Body of pancreas (tissue), 4 donors: ENCODE measurements at places on chromosomes 4 and X.

GRCh38 chr4:143626134-143626911, 74.2 kb downstream of the FREM3 start:
- peak; percentile 51 for DNase-seq

DNA sequence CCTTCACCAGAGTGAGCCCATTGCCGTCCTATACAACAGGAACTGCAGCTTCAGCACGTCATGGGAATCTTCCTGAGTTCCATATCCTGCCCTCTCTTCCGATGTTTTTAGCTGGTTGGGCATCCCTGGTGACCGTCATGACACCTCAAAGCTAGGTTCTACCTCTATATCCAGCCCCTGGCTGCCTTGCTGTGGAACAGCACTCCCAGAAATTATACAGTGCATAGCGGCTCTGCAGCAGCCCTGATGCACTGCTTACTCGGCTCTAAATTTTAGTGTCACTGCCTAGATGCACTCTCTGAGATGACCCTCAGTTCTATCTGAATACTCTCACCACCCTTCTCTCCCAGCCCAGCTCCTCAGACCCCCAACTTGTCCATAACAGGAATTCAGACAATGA, 44.3 kb downstream of the ARHGEF38 start:
- DNase-seq, result no peak

DNA sequence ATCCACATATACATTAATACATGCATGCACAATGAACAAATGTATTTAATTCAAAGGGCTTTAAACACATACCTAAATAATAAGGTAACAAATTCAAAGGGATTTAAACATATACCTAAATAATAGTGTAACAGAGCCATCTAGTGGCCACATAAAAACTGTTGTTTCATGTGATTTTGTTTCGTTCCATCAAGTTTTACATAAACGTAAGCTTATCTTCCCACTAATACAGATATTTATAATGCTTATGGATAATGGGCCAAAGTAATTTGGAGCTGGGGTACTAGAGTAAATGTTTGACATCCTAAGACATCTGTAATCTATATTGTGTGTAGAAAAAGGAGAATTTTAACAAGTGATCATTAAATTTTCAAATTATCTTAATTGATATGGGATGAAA, 82.3 kb downstream of the PRSS12 start:
- DNase-seq, result no peak

- peak; percentile 53 for DNase-seq
These were observed 29.0 kb downstream of the NOP14 start for GRCh38 chr4:2934077-2934812.

GRCh38 chr4:89723096-89723495, 113.9 kb downstream of the SNCA start:
- DNase-seq, result no peak

DNA sequence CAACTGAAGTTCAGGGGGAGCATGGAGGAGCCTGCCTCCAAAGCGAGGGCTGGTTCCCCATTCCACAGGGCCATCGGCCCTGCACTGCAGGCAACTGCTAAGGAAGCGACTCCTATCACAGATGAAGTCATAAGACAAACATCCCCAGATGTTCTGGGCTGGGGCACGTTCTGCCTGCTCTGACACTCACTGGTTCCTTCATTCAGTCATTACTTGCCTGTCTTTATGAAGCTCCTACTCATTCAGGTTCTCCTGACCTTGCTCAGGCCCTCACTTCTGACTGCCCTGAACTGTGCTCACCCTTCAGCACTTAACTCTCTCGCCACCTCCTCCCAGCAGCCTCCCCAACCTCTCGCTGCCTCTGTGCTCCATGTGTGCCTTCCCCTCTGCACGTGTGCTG, 2.5 kb upstream of the SLC2A9 start:
- no peak for DNase-seq

- no peak for DNase-seq
These were observed 38.5 kb downstream of the CCNQ start for GRCh38 chrX:153560466-153560865.

DNA sequence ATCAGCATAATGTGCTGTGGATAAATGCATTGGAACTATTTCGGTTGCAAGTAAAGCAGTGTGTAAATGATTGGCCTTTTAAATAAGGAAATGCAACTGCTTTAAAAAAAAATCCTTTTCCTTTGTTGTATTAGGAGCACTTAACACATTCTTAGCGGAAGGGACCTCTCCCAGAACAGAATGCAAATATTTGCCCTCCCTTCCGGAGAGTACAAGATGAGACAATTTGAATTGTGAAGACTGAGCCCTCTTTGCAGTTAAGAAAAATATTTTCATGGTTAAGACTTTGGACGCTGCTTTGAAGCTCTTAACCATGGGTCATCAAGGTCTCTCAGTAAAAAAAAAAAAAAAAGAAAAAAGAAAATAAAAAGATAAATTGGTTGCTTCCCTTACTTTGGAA, 9.5 kb upstream of the NOX1 start:
- DNase-seq, result no peak

DNA sequence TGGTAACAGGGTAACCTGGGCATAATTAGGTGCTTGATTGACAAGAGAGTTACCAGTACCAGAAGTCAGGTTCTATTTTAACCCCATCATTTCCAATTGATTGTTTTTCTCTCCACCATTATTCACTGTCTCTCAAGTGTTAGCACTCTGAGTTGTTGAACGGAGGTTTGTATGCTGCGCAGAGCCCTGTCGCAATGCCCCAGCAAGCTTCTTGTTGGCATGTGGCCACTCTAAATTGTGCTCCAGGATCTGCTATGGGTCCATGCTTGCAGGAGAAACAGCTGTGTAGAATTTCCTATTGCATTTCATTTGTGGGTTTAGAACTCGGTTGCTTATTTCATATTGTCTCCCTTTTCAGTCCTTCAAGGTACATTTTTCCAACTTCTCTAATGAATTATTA, 98.2 kb downstream of the KLHL8 start:
- no peak for DNase-seq

- DNase-seq, result no peak
These were observed 35.4 kb downstream of the CEP44 start for GRCh38 chr4:174318829-174319764.

DNA sequence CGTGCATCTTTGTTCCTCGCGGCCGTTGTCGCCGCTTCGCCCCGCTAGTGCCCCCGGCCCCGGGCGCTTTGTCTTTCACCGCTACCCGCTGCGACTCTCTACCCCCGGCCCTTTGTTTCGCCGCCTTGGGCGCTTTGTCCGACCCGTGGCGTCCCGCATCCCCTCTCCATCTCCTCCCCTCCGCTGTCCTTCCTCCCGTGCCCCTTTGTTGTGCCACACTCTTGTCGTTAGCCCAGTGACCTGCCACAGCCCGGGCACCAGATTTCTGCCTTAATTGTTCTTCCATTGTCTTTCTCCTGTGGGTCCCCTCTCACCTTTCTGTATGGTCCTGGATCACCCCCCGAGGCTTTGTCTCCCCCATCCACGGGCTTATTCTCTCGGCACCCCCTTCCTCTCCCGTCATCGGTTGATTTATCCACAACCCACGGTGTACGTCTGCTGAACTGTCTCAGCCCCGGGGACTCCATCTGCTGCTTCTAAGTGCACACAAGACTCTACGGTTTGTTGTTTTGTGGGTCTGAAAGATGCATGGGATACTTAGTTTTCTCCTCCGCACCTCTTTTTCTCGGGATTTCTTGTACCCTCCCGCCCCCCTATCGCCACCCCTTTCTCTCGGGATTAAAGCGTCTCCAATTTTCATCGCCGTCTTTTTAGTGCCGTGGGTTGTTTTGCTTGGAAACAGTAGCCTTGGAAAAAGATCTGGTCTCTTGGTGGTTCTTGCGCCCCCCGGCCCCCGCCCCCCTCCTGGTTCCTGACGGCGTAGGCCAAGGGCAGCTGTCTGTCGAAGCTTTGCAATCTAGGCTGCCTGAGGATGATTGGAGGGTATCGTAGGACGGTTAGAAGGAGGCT, 783 bp downstream of the RBPJ start:
- DNase-seq, result no peak

DNA sequence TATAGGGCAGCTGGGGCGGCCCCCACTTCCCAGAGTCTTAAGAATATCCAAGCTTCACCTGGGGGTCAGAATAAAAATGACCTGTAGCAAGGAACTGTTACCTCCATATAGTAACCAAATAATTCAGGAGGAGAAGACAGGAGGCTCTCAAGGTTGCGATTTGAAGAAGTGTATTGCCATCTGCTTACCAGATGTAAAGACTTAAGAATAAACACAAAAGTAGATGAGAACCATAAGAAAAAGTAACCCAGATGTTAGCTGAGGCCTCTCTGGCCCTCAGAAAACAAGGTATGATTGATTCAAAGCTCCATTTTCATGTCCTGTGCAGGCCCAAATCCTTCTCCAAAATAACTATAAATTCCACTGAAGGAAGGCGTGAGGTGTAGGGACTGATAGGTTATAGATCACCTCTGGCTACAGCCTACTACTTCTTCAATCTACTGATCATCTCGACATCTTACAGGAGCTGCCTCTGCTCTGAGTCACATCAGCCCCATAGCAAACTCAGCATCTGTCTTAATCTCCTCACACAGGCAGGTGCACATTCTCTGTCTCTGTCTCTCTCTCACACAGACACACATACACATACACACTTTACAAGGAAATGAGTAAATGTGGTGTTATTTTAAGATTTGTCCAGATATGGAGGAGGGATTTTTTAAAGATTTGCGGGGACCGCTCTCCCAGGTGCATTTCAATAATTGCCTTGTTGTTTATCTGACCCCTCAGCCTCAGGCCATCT, 193.9 kb upstream of the EDNRA start:
- DNase-seq, result no peak

- no peak for DNase-seq
These were observed 51.6 kb upstream of the CPLX1 start for GRCh38 chr4:877502-877901.

DNA sequence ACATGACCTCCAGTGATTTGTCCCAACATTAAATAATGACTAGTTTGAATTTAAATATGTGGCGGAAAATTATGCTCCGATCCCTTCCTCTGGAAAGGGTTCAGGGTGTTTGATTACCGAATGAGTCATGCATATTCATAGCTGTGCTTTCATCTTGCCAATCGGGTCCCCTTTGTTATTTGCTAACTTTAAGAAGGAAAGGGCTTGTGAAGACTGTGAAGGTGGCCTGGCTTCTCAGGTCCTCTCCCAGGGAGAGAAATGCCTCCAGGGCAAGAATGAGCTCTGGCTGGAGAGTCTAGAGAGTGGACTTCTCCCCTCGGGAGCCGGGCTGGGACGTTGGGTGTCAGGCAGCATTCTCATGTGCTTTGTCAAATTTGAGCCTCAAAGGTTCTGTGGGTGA, 155.5 kb upstream of the PSAPL1 start:
- DNase-seq, result no peak
